ENCODE measurements at places on chromosomes 4 and X. TPM values are rescaled to one million over a fixed set of nuclear protein-coding genes. Genes with fewer than 3 reads are reported as not detected.

DNA sequence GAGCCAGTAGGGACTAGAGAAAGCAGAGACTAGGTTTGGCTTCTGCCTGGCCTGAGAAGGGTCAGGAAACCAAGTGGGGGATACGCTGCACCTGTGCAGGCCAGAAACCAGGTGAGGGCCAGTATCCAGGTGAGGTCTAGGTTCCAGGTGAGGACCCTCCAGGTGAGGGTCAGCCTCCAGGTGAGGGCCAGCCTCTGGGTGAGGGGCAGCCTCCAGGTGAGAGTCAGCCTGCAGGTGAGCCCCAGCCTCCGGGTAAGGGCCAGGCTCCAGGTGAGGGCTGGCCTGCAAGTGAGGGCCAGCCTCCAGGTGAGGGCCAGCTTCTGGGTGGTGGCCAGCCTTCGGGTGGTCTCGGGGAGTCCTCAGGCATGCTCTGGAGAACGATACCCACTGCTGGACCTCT, 238.8 kb downstream of the USP46 start:
- no peak for DNase-seq
- no peaks in the 10 kb centered on the region for H3K4me1 ChIP-seq
- no peaks in the 10 kb centered on the region for H3K36me3 ChIP-seq
- H3K4me3 ChIP-seq = no peak overlapping the region
- H3K27me3 ChIP-seq = no peaks in the 10 kb centered on the region

DNA sequence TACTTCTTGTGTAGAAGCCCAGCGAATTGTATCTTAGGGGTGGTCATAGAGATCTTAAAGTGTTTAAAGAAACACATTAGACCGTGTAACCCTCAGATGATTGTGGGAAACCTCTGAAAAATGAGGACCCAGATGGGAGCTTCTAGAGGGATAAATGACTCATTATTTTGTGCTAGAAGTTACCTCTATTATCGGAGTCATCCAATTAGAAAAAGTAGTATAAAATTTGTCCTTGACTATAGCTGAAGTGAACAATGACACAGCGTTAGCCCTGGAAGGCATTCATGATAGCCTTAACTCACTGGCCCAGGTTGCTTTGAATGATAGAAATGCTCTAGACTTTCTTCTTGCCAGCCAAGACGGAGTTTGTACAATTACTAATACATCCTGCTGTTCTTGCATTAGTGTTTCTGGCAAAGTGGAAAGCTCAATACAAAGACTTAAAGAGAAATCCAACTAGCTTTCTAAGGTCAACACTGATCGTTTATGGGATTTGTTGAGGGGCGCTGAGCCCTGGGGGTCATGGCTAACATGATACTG, 178.9 kb upstream of the VEGFC start:
- H3K4me3 ChIP-seq = no peak overlapping the region
- no peak for DNase-seq
- H3K36me3 ChIP-seq = no peaks in the 10 kb centered on the region
- H3K27me3 ChIP-seq = no peaks in the 10 kb centered on the region
- no peak overlapping the region for H3K27ac ChIP-seq

DNA sequence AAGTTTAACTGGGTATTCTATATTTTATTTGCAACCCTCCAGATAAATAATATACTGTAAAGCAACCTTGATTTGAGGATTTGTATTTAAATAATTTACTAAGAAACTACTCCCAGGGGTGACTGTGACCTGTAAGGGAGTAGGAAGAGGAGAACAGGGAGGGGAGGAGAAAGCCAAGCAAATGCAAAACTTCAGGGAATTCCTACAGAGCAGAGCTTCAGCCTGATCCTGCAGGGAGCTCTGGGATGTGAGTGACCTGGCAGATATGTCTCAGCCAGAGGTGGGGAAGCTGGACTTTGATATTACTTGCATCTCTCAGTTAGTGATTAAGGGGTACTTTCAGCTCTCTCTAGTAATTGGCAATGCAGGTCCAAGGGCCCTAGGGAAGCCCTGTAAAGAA, 302.0 kb downstream of the FRMPD4 start:
- DNase-seq = no peak
- H3K4me1 ChIP-seq = no peaks in the 10 kb centered on the region
- H3K36me3 ChIP-seq = no peaks in the 10 kb centered on the region
- no peaks in the 10 kb centered on the region for H3K27me3 ChIP-seq

CCDC120 gene
- total RNA-seq = 0.71 TPM

Measured in heart right ventricle (tissue), 16 donors.